ENCODE measurements at places on chromosomes 2 and 18. TPM values are rescaled to one million over a fixed set of nuclear protein-coding genes. Genes with fewer than 3 reads are reported as not detected.

UGT1A10 gene
- not detected for total RNA-seq

OTOF gene
- total RNA-seq = not detected

PPP1R1C gene
- total RNA-seq = 1.9 TPM

UGT1A4 gene
- total RNA-seq = not detected

GREB1 gene
- total RNA-seq = 0.65 TPM

MAPK4 gene
- total RNA-seq = not detected

RAB12 gene
- 55.7 TPM for total RNA-seq

CYS1 gene
- total RNA-seq = 14.2 TPM

CPLX4 gene
- total RNA-seq = 0.24 TPM

GAL3ST2 gene
- total RNA-seq = not detected

CYB5A gene
- total RNA-seq = 51.9 TPM

ERMN gene
- total RNA-seq = 0.73 TPM

CFC1 gene
- total RNA-seq = not detected

INHBB gene
- 10.1 TPM for total RNA-seq

TEKT4 gene
- total RNA-seq = not detected

GPAT2 gene
- 10.2 TPM for total RNA-seq

ARMC9 gene
- 54.2 TPM for total RNA-seq

RFTN2 gene
- 17.5 TPM for total RNA-seq

IL1RN gene
- 0.61 TPM for total RNA-seq

SLC19A3 gene
- not detected for total RNA-seq

PDE1A gene
- total RNA-seq = 3.2 TPM

MBD1 gene
- total RNA-seq = 84.5 TPM

MEP1B gene
- total RNA-seq = not detected

CCL20 gene
- not detected for total RNA-seq

BOLL gene
- not detected for total RNA-seq

NT5C1B gene
- total RNA-seq = not detected

TCF23 gene
- not detected for total RNA-seq
